IPS-NIHi11 (cell line): ENCODE measurements at places on chromosomes 7 and 10.

DNA sequence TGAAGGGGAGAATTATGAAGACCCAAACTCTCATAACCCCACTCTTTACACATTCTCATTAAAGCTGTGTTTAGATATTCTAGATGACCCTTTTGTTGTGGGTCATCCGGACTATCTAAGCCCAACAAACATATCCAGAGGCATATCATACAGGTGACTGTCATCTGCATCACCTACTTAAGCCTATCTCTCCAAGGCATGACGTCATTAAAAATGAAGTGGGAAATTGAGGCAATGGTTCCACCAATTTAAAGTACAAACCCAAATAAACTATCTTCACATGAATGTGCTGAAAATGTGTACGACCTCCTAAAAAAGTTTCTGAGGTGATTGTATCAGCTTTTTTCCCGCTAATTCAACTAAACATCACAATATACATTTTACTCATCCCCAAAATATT is 4.5 kb upstream of the RALA start:
- no peak for DNase-seq

DNA sequence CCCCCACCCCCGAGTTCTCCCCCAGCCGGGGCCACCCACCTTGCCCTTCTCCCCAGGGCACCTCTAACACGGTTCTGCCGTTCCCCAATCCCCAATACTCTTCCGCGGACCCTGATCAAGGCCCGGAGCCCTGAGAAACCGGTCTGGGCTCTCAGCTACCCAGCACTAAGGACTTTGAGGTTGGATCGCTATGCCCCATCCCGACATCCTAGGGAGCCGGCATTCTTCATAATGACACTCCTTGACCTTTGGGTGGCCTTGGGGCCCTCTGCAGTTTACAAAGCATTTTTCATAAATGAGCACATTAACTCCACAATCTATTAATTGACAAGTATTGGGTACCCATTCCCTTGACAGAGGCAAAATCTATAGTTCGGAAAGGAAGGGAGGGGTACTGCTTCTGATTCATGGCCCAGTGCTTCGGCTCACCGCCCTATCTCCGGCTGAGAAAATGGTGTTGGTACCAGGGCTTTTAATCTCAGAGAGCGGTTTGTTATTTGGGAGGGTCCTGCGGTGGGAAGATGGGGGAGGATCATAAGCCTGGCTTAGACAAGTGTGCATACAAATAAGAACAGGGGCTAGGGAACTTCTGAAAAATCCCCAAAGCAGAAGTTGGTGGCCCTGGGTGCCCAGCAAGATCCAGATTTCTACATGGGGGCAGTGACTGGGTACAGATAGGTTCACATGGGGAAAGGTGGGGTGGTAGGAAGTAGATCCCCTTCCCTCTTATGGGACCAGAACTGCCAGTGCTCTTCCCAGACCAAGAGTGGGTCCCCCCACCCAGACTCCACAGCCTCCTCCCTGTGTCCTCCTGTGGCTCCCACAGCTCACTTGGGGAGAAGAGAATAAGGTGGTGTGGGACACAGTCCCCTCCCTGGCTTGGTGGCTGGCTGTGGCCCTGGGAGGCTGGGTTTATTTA is 3.2 kb downstream of the IMPDH1 start:
- peak; percentile 51 for DNase-seq

- no peak for DNase-seq
These were observed 107.1 kb downstream of the RNF32 start for GRCh38 chr7:156747718-156748117.

DNA sequence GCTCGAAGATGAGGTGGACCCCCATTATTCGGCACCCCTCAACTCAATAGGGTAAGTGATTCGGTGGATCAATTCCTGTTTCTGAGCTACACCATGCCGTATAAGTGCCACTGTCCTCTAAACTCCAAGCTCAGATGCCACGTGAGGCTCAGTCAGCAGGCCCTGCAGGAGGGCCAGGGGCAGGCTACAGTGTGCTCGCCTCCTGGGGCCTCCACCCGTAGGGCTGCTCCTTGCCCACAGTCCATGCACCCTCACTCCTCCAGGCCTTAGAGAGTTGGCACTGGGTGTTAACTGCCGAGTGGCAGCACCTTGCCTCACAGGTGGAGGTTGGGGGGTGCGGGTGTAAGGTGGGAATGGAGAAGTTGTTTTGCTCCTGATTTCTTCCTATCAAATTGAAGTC is 12.1 kb downstream of the C10orf53 start:
- DNase-seq: no peak

DNA sequence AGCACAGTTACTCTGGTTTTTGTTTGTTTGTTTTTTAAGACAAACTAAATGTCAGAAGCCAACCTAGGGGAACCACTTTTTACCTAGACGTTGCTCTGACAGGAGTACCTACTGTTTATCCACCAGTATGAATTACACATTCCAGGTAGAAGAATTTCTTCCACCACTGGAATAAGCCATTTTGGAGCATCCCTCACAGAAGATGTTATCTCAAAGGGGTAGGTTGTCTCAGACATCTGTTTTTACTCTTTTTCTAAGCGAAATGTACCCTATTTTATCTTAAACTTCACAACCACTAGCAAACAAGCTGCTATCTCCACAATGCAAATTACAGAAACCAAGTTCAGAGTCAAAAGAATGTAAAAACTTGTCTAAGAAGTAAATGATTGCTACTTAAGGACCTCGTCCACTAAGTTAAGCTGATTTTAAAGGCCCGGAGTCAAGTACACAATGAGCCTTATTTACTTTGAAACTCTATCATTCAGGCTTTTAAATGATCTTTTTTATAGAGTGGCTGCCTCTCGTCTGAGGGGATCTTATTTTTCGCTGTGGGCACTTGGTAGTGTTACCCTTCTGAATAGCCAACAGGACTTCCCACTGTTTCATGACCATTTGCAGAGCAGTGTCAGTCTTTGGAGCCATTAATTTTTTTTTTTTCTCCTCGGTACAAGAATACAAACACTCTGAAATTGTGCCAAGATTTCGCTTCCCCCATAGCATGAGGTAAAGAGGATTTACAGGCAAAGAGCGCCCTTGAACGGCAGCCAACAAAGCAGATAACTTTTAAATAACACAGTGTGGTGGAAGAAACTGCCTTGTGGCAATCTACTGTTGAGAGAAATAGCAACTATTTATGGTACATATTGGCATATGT is 15.7 kb upstream of the ARMC3 start:
- DNase-seq: no peak

- DNase-seq: no peak
These were observed 2.2 kb upstream of the TSPAN12 start for GRCh38 chr7:120860156-120860555.

DNA sequence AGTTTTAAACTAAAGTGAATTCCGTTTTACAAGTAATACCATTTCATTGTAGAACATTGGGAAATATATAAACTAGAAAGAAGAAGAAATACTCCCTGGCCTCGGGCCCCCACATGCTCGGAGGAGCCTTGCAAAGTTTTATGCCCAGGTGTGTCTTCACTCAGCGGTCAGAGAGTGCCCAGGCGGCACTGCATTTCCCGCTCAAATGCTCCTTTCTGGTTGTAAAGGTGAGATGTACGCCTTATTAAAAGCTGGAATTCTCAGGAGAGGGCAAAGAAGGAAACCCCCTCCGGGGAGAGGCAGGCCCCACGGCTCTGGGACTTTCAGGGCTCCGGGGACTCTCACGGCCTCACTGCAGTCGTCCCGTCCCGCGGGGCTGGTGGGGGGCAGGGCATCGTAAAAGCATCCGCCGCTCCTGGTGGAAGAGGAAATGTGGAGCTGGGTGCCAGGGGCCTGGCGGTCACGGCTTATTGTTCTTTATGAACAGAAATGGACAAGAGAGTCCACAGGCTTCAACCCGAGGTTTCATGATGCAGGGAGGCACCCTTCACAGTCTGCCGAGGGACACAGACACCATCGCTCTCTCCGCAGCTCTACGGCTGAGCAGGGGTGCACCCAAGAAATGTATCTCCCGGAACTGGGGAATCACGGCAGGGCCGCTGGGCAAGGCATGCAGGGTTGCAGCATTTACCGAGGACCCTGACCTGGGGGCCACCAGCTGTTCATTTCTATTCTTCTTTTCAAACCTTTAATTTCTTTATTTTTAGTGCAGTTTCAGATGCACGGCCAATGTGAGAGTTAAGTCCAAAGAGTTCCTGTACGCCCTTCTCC is 47.7 kb upstream of the INPP5A start:
- peak; percentile 4 for DNase-seq

DNA sequence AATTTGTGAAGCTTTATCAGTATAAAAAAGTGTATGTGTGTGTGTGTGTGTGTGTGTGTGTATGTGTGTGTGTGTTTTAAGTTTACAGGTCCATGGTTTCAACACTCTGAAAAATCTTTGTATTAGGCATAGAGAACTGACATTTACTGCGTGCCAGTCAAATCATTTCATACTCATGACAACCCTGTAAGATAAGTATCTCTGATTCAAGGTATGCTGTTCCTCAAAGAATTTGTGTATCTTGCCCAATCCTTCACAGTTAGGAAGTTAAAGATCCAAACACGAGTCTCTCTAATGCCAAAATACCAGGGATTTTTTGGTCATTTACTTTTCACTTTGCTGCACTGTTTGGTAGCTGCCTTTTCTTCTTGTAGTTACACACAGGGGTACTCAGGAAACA is 1121.3 kb upstream of the AUTS2 start:
- no peak for DNase-seq

DNA sequence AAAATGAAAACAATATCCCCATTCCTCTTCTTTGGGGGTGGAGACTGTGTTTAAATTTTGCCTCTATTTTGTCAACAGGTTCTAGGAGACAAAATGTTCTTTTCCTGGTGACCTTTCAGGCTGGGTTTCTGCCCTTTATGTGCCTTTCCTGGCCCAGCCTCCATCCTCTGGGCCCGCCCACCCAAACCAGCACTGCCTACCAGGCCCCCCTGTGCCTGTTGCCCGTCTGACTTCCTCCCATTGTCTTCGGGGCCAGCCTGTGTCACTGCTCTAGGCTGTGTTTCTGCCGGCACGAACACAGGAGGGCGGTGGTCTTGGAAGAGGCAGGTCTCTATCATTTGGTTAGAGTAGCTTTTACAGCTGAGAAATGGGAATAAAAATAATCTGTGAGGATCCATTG is 13.9 kb downstream of the TSPAN14 start:
- peak; percentile 81 for DNase-seq

DNA sequence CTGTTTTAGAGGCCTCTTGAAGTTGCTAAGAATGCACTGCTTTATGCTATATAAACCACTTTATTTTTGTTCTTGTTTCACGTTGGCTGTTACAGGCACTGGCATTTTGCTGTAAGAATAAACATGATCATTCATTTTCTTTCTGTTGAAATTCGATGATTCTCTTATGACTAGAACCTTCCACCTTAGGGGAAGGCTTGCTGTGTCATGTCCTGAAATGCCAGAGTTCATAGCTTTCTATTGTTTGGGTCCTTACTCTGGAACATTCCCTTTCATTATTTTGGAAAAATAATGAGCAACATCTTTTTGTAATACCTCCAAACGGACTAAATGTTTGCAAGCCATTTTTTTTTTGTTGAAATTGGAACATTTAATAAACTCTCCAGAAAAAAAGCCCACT is 495.1 kb upstream of the POT1 start:
- no peak for DNase-seq
